ENCODE measurements at places on chromosomes 16 and 17.

- DNase-seq: no peak
Measured at GRCh38 chr16:69724981-69725479, 1.3 kb downstream of the NQO1 start.

GRCh38 chr17:64138441-64138840 is 8.5 kb upstream of the ERN1 start:
- no peak for DNase-seq

DNA sequence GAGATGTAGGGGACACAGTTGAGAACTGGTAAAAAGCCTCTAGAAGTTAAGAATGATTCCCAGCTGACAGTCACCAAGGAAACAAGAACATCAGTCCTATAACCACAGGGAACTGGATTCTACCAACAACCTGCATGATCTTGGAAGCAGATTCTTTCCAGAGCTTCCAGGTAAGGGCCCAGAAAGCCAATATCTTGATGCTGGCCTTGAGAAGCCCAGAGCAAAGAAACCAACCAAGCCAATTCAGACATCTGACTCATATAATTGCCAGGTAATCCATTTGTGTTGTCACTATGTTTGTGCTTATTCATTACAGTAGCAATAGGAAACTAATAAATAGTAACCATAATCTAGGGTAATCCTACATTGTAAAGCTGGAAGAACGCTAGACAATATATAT is 81.6 kb downstream of the CACNG1 start:
- DNase-seq: no peak

GRCh38 chr17:60926466-60927183 is 249.0 kb downstream of the BCAS3 start:
- no peak for DNase-seq

GRCh38 chr16:85978291-85978775 is 79.4 kb downstream of the IRF8 start:
- DNase-seq: no peak

GRCh38 chr16:81703177-81704155 is 75.6 kb upstream of the PLCG2 start:
- no peak for DNase-seq

DNA sequence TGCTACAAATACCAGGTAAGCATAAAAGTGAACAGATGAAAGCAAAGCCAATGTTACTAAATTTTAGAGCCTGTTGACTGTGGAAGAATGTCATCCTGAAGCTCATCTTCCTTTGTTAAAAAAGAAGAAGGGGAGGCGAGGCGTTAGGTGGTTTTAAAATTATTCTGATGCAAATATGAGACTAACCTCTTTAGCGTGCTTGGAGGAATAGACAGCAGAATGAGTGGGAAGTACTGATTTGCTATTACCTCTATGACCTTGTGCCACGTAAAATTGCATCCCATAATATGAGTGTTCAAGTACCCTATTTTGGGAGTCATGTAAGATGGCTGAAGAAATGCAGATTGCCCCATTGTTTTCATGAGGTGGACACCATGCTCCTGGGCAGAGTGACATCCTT is 95.7 kb downstream of the ELAC2 start:
- no peak for DNase-seq

DNA sequence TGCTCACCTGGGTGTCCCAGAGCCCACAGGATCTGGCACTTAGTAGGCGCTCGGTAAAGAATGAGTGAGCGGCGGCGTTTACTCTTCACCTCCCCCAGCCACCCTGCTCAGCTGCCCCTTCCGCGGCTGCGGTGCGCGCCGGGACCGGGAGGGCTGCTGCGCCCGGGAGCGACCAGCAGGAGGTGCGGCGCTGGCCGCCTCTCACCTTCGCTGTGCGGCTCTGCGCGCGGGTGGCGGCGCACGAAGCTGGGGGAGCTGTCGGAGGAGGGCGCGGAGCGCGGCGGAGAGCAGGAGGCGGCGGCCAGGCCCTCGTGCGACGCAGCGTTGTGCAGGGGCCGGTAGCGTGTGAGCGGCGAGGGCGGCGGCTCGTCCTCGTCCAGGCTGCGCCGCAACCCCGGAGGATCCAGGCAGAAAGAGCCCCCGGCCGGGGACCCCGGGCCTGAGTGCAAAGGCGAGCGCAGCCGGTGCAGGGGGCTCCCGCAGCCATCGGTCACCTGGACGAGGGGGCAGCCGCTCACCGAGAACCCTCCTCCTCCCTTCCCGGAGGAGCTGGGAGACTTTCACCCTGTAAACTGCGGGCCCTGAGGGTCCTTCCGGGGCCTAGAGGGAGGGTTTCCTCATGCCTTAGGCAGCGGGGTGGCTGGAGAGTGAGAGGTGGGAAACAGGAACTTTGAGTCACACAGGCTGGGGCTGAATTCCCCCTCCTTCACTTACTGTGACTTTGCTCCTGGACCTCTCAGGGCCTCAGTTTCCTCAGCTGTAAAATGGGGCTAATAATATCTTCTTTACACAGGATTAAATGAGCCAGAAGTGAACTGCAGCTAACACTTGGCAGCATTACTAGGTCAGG is 12.5 kb downstream of the SAMD14 start:
- peak; percentile 60 for DNase-seq

Measured in activated CD4-positive, alpha-beta T cell treated with anti-CD3 and anti-CD28 coated beads for 1 hour (primary cell).